ENCODE measurements at places on chromosomes 3 and 15.
A peak's percentile ranks its signal among the peaks of the same experiment; 100 is the strongest.

- DNase-seq: no peak
Measured at GRCh38 chr3:127093312-127093711, 99.6 kb upstream of the PRR23E start.

DNA sequence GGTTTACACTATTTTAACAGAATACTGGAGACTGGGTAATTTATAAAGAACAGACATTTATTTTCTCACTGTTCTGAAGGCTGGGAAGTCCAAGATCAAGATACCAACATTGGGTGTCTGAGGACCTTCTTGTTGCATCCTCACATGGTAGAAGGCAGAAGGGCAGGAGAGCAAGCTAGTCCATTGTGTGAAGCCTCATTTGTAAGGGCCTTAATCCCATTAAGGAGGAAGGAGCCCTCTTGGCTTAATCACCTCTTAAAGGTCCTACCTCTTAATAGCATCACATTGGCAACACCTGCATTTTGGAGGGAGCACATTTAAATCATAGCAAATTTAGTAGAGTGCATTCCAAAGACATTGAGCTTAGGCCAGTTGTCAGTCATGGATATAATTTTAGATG is 26.2 kb downstream of the UBE2Q2 start:
- DNase-seq: no peak

DNA sequence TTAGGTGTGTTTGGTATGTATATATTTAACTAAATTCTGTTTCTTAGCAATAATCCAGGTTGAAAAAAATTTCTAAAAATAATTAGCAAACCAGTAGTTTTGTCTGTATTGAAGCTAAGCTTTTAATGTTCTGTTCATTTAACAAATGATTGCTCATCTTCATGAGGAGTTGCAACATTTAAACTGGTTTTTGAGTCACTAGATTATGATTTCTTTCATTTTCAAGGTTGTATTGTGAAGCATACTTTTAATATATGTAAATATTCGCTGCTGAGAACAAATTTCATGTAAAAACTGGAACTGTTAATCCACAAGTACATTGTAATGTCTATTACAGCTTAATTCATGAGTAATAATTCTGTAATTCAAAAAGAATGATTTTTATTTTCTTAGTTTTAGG is 192.7 kb downstream of the MBNL1 start:
- DNase-seq: no peak

DNA sequence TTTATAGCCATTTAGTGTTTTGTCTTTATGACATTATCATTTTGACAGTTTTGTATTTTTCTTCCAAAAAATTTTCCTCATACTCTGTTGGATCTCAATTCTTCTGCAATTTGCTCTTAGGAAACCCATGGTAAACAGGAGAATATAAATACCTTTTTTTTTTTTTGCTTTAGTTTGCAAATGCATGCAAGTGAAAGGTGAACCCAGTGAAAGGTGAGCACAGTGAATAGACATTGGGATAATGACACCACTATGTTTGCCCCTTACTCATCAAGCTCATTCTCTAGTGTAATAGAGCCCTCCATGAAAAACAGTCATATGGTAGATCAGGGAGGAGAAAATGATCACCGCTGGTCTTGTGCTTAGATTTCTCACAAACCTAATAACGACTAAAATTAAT is 59.0 kb upstream of the TRPC1 start:
- no peak for DNase-seq

GRCh38 chr3:102079809-102080197 is 230.5 kb downstream of the NFKBIZ start:
- DNase-seq: no peak

- no peak for DNase-seq
Measured at GRCh38 chr3:32850226-32850625, 32.4 kb downstream of the TRIM71 start.

- DNase-seq: no peak
Measured at GRCh38 chr3:52532838-52533622, 627 bp downstream of the NT5DC2 start.

GRCh38 chr3:110530902-110531301 is 540.7 kb upstream of the NECTIN3 start:
- DNase-seq: no peak

DNA sequence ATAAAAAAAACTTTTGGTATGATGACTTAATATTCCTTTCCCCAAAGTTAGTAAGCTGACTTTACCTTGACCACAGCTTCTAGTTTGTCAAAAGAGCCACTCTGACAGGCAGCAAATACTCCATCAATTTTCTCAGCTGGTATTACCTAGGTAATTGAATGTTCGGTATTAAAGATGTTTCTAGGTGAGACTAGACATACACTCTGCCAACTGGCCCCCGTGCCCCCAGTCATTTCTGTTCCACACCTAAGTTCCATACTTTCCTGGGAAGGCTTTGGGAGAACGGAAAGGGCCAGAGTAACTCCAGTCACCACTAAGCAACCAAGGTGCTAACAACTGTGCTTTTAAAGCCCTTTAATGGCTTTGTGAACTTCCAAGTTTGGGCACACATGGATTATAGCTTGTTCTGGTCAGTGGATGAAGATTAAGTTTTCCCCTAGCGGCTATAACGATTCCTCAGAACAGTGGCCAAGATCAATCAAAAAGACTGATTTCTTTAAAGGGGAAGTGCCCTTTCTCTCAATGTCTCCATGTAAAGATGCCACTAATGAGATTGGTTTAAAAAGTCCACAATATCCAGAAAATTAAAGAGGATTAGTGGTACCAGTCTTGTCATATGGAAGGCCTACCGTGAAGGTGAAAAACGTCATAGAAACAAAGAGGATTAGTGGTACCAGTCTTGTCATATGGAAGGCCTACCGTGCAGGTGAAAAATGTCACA is 7.0 kb downstream of the EIF4A2 start:
- no peak for DNase-seq

DNA sequence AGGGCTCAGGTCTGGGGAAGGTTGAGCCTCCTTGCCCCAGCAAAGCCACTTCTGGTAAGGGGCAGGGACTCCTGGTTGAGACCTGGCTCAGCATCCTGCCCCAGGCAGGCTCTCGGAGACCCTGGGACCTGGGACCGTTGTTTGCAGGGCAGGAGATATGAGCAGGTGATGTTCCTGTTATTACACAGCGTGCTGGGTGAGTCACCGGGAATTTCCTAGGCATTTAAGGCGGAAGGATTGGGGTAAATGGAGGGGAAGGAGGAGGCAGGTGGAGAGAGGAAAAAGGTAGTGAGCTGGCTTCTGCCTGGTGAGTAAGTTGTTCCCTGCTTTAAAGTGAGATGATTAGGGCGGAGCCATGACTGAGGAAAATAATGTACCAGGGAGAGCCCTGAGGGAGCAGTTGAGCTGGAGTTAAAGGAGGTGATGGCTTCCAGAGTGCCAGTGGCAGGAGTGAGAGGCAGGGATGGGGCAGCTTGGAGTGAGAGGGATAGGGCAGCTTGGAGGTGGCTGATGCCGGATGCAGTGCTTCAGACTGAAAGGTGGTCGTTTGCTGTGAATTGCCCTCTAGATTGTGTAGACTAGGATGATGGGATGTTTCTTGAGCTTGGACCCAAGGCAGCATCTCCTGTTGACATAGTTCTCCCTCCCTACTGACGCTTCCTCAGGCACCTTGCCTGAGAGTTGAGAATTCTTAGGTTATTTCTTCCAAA is 79.4 kb downstream of the AAGAB start:
- DNase-seq: peak; percentile 63

- no peak for DNase-seq
Measured at GRCh38 chr3:178275793-178276192, 260.4 kb upstream of the KCNMB2 start.

DNA sequence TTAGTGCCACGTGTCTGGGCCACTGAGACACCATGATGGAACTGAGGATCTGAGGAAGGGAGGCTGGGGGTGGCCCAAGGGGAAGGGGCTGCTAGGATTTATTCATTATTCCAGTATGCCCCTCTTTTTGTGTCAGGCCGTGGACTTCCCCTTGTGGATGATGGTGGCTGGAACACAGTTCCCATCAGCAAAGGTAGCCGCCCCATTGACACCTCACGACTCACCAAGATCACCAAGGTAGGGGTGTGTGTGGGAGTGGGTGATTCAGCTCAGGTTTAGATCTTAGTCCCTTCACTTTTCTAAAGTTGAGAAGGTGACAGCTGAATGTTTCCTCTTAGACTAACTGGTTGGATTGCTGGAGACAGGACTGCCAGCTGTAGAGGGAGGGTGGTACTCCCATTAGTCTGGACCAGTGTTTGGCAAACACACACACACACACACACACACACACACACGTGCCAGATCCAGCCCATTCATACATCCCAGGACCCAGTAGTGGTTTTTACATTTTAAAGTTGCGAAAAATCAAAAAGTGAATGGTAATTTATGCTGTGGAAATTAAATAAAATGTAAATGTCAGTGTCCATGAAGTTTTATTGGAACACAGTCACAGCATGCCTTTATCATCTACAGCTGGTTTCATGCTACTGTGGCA is 11.4 kb downstream of the EIF4G1 start:
- no peak for DNase-seq

- DNase-seq: no peak
Measured at GRCh38 chr3:5294356-5294755, 106.8 kb downstream of the EDEM1 start.

- peak; percentile 69 for DNase-seq
Measured at GRCh38 chr3:30655187-30655812, 48.9 kb downstream of the TGFBR2 start.

DNA sequence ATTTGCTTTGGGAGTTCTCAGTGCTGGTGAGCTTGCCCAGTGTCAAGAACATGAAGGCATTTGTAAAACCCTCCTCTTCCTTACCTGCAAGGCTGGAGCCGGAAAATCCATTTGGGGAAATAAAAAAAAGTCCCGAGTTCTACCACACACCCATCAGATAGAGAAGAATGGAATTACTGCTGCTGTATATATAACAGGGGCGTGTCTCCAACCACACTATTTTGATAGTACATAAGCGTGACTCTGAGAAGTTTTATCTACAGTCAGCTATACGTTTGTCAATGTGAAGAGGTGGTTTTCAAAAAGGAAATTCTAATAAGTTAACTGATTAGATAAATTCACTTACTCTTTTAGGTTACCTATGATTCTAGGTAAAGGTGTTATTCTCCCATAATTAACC is 1.3 kb upstream of the CPA3 start:
- no peak for DNase-seq

DNA sequence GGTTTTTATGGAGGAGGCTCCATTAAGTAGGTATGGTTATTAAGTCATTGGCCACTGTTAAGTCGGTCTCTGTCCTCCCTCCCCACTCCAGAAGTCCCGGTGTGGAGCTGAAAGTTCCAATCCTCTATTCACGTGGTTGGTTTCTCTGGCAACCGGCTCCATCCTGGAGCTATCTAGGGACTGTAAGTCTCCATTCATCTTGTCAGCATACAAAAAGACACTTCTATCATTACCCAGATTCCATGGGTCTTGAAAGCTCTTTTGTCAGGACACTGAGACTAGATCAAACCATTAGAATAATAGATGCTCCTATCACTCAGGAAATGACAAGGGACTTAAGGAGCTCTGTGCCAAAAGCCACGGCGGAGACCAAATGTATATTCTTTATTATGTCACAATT is 110.3 kb downstream of the PIK3CB start:
- no peak for DNase-seq

- DNase-seq: no peak
Measured at GRCh38 chr3:182182531-182182968, 470.8 kb downstream of the SOX2 start.

DNA sequence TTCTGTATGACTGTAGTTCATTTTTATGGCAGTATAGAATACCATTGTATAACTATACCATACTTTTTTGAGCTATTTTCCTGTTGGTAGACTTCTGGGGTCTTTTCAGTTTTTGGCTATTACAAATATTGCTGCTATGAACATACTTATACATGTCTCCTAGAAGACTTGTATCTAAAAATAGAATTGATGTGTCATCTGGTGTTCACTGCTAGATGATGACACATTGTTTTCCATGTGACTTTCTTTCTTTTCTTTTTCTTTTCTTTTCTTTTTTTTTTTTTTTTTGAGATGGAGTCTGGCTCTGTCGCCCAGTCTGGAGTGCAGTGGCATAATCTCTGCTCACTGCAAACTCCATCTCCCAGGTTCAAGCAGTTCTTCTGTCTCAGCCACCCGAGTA is 69.8 kb downstream of the SH3GL3 start:
- no peak for DNase-seq

- DNase-seq: no peak
Measured at GRCh38 chr15:64651601-64652191, 123.7 kb downstream of the RBPMS2 start.

DNA sequence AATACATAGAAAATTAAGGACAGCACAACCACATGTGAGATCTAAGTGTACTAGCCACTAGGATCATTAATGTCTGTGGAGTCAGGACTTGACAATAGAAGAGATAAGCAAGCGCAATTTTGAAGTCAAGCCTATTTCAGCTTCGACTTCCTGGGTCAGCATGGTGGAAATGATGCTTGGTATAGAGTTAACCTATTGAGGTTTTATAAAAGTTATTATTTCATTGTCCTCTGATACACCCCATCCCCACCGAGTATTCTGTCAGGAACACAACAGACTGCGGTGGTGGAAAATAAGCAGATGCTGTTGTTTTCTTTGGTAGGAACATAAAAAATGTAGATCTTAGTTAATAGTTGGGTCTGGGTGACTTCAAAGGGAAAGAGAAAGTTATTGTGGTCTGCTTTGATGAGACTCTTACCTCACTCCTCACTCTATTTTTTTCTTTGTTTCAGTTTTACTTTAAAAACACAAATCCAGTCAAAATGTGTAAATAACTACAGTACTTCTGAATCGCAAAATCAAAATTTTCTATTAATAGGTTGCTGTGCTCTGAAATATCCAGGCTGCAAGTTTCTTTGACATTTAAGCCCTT is 82.1 kb downstream of the IL5RA start:
- no peak for DNase-seq

- DNase-seq: peak; percentile 38
Measured at GRCh38 chr3:98765721-98766120, 2.6 kb downstream of the ST3GAL6 start.

DNA sequence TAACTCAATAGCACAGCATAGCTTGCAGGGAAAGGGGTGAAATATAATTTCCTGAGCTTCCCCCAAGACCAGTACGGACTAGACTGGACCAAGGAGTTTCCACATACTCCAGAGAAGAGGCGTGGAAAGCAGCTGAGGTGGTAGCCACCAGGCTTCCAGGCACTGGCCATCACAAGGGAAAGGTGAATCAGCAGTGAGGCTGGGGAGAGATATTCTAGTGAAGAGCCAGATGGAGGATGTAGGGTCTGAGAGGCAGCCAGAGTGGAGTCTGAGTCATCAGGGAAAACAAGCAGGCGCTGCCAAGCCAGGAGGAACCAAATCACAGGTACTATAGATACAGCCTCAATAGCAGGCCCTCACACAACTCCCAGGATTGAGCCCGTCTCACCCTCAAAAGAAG is 9.6 kb upstream of the RASA2 start:
- DNase-seq: peak; percentile 61

DNA sequence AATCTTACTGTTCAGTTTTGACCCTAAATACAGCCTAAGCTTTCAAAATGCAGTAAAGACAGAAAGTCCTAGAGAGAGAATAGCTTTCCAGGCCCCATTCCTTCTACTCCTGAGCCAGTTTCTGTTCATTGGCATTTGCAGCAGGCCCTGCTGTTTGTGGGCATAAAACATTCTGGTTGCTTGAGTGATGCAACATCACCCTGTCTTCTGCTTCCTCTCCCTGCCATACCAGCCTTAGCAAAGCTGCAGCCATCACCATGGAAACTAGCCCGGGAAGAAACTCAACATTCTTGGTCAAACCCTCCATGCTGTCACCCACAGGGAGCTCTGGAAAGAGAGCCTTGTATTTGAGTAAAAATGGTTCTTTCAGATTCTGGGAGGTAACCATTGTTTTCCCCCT is 325.7 kb downstream of the MAGI1 start:
- DNase-seq: no peak

All from dermis microvascular lymphatic vessel endothelial cell (primary cell).